ENCODE measurements at places on chromosomes 13 and 19.

GRCh38 chr13:58865286-58865685 lies 1233.7 kb downstream of the PCDH17 start:
- no peak for DNase-seq

- DNase-seq: peak; percentile 54
Measured at GRCh38 chr19:8494158-8494557, 8.3 kb downstream of the PRAM1 start.

- DNase-seq: no peak
Measured at GRCh38 chr13:65166675-65167074, 2063.5 kb downstream of the PCDH9 start.

DNA sequence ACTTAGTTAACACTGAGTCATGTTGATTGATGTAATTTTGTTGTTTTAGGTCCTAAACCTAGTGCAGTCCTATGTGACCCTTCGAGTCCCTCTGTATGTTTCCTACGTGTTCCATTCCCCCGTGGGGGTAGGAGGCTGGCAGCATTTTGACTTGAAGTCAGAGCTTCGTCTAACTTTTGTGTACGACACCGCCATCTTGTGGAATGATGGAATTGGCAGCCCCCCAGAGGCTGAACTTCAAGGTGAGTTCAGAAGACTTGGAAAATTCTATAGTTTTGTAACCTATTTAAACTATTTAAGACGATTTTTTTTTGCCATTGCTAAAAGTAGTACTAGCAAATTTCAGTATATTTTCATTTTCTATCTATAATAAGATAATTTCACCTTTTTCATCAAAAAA lies 117.9 kb downstream of the STOML3 start:
- no peak for DNase-seq

DNA sequence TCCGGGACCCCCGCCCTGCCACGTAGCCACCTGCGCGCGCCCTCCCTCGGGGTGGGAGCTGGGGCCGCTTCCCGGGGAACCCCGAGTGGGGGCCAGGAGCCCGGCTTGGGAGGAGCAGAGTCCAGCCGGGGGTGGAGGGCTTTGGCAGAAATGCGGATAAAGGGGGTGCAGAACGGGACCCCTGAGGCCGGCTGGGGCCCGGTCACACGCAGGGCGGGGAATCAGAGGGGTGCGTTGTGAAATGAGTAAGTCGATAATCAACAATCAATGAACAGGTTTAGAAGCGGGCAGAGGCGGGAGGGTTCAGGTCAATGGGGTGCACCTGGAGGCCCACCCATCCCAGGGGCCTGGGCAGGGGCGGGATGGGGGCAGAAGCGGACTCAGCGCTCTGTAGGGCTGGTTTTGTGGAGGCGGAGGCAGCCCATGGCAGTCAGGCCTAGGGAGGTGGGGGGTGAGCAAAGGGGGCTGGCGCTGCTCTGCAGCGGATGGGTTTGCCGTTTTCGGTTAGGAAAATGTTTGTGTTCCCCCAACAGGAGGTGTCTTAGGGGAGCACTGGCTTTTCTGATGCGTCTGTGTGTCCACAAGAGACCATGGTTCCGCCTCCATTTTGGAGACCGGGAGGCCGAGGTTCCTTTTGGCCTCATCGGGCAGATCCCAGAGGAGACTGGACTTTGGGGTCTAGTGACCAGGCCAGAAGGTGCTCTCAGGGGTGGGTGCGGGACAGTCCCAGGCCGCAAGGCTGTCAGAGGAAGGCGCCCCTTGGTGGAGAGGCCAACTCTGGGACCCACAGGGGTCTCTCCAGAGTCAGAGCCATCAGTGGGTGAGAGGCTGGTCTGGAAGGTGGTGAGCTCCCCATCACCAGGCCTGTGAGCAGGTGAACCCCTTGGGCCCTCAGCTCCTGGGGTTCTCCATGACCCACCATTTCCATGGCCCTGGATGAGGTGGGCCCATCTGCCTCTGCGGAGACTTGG lies 683 bp upstream of the DIRAS1 start:
- no peak for DNase-seq
